CD8-positive, alpha-beta memory T cell (primary cell): ENCODE measurements at places on chromosomes 1 and 21. TPM values are rescaled to one million over a fixed set of nuclear protein-coding genes. Genes with fewer than 3 reads are reported as not detected.

KCNA3 gene
- 40.5 TPM for total RNA-seq

FALEC gene
- total RNA-seq, result not detected

KCTD3 gene
- 0.79 TPM for total RNA-seq

DNA sequence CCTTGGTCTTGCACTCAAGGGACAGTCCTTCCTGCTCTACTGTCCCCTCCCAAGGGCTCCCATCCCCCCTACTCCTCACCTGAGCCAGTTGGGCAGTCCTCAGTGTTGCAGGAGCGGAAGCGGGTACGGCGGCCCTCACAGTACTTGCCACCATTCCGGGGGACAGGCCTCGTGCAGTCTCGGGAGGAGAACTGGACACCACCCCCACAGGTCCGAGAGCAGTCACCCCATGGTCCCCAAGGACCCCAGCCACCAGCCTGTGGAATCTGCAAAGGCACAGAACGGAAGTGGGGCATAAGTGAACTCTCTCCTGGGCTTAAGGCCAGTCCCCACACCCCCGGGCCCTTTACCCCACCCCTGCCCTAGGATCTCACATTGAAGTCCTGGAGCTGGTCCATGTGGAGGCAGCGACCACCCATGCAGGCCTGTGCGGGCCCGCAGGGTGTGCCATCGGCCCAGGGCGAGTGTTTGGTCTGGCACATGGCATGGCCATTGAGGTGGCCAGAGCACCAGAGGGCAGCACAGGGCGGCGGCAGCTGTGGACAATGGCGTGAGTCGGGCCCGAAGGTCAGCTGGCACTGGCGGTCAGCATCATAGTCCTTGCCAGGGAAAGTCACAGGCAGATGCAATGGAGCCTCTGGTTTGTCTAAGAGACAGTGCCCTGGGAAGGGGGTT is 5.2 kb downstream of the ADAMTS4 start:
- peaks cover 40% of the 10 kb centered on the region for H3K4me1 ChIP-seq
- H3K27ac ChIP-seq, result no peak overlapping the region
- no peaks in the 10 kb centered on the region for H3K36me3 ChIP-seq
- H3K27me3 ChIP-seq, result no peaks in the 10 kb centered on the region
- no peak for DNase-seq
- no peak overlapping the region for H3K4me3 ChIP-seq

PEX14 gene
- total RNA-seq, result 22.2 TPM

GRCh38 chr1:11693024-11693590 is 1.6 kb downstream of the DRAXIN start:
- peaks cover 30% of the 10 kb centered on the region for H3K4me1 ChIP-seq
- peak; percentile 8 for DNase-seq
- peaks cover 5% of the 10 kb centered on the region for H3K27me3 ChIP-seq
- no peaks in the 10 kb centered on the region for H3K36me3 ChIP-seq
- peak overlapping the region; percentile 16 for H3K27ac ChIP-seq
- peak overlapping the region; percentile 32 for H3K4me3 ChIP-seq

GRCh38 chr1:10762153-10762523 is 34.3 kb downstream of the CASZ1 start:
- no peak overlapping the region for H3K4me3 ChIP-seq
- no peak for DNase-seq
- H3K27ac ChIP-seq, result no peak overlapping the region
- H3K27me3 ChIP-seq, result peaks cover 5% of the 10 kb centered on the region
- no peaks in the 10 kb centered on the region for H3K36me3 ChIP-seq

DNA sequence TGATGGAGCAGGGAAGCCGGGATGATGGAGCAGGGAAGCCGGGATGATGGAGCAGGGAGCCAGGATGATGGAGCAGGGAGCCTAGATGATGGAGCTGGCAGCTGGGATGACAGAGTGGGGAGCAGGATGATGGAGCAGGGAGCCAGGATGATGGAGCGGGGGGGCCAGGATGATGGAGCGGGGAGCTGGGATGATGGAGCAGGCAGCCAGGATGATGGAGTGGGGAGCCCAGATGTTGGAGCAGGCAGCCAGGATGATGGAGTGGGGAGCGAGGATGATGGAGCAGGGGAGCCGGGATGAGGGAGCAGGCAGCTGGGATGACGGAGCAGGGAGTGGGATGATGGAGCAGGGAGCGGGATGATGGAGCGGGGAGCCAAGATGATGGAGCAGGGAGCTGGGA is 16.0 kb downstream of the GALNT2 start:
- H3K4me1 ChIP-seq, result peaks cover 13% of the 10 kb centered on the region
- no peaks in the 10 kb centered on the region for H3K27me3 ChIP-seq
- no peak overlapping the region for H3K4me3 ChIP-seq
- DNase-seq, result no peak

- no peak overlapping the region for H3K4me3 ChIP-seq
- H3K36me3 ChIP-seq, result no peaks in the 10 kb centered on the region
- no peaks in the 10 kb centered on the region for H3K27me3 ChIP-seq
- no peak for DNase-seq
These were observed 46.1 kb downstream of the SGIP1 start for GRCh38 chr1:66580081-66580480.

ADAMTSL4 gene
- total RNA-seq, result 0.22 TPM

GRCh38 chr1:31423418-31423947 is 10.5 kb downstream of the SERINC2 start:
- H3K27me3 ChIP-seq, result peaks cover 11% of the 10 kb centered on the region
- H3K4me1 ChIP-seq, result no peaks in the 10 kb centered on the region
- no peaks in the 10 kb centered on the region for H3K36me3 ChIP-seq
- DNase-seq, result no peak
- no peak overlapping the region for H3K4me3 ChIP-seq
- H3K27ac ChIP-seq, result no peak overlapping the region

HES4 gene
- 0.62 TPM for total RNA-seq

DNA sequence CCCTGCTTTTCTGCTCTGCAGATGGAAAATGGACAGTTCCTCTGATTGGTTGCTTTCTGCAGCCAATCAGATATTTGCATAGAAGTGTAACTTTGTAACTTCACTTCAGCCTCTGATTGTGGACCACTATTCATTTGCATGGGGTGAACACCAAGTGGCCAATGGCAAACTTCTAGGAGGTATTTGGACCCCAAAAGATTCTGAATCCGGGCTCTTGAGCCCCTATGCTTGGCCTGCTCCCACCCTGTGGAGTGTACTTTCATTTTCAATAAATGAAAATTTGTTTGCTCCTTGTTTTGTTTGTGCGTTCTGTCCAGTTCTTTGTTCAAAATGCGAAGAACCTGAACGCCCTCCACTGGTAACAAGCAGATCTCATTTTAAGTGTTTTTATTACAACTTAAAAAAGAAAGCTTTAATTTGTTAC is 6.4 kb upstream of the GSTM4 start:
- no peak overlapping the region for H3K4me3 ChIP-seq
- H3K36me3 ChIP-seq, result no peaks in the 10 kb centered on the region
- no peak overlapping the region for H3K27ac ChIP-seq

DNA sequence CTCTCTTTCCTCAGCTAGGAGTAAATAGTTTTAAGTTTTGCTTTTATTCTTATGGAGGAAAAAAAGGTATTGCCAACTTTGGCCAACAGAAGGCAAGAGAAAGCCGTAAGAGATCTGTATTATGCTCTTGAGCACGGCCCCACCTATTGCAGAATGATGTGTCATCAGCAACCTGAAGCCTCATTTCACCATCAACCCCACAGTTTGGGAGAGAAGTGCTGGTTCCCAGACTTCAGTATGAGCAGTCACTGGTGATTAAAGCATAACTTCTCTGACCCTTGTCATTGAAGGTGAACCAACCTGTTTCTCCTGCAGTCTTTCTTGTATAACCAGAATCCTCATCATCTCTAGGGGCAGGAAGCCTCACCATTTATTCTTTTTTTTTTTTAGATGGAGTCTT is 100.2 kb downstream of the SIPA1L2 start:
- no peak for DNase-seq
- H3K36me3 ChIP-seq, result no peaks in the 10 kb centered on the region
- H3K4me1 ChIP-seq, result peaks cover 17% of the 10 kb centered on the region
- H3K4me3 ChIP-seq, result no peak overlapping the region
- no peak overlapping the region for H3K27ac ChIP-seq
- H3K27me3 ChIP-seq, result no peaks in the 10 kb centered on the region

DSTYK gene
- total RNA-seq, result 12.9 TPM
